Activated CD4-positive, alpha-beta T cell treated with anti-CD3 and anti-CD28 coated beads, Interleukin-10, Interleukin-2, amounts not matched to agents 100 ng/mL and 50 ng/mL, durations not matched to agents 16 hours and 8 hours (primary cell): ENCODE measurements at places on chromosomes 5 and 9.

GRCh38 chr9:125376261-125377226 lies 114.9 kb downstream of the GAPVD1 start:
- DNase-seq, result no peak

DNA sequence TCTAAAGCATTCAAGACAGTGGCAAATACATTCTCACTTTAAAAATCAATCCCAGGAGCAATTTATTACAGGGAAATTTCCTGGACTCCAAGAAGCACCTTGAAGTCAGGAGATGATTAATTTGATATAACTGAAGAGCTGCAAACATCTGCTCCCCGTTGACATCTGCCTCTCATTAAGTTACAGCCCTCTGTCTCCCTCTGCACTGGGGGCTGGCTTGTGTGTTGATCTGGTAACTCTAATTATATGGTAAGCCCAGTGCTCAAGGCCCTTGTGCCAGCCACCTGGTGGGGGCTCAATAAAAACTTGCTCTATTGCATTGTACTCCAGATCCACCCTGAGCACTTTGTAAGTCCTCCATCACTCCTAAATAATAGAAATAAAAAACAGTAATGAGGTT lies 131.1 kb upstream of the ZNF462 start:
- no peak for DNase-seq

- no peak for DNase-seq
Observed at GRCh38 chr9:33013962-33014664, 11.0 kb upstream of the DNAJA1 start.

DNA sequence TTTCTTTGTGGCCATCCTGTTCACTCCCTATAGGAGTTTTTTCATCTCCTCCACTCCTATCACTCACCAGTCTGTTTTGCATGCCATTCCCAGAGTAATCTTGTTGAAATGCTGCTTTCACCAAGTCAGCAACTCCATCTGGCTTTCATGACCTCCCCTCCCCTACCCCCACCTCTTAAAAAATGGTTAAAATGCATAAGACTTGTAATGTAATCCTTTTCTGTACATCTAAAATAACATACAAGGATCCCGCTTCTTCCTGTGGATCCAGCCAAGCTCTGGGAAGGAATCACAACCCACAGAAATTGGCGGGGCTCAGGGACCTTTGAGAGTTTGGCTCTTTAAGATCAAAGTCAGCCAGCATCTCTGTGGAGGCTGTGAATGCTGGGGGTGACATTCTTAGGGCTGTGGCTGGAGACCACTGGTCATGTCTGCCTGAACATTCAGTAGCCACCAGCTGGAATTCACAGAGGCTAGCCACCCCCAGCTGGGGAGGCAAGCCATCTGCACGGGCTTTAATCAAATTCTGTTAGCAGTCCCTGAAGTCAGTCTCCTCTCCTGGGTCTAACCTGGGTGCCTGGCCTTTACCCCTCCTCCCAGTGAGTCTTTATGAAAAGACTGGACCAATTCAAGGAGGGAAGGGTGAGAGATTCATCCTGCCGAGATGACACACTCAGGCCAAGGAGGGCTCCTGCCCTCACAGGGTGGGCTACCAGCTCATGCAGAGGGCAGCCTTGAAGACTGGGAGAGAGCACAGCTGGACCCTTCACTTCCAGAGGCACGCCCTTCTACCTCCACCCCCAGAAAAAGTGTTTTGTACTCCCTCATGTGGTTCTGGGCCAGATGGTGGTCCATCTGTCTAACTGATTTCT lies 132.9 kb downstream of the LIFR start:
- DNase-seq, result no peak

GRCh38 chr9:137453643-137454081 lies 5.5 kb downstream of the NSMF start:
- peak; percentile 78 for DNase-seq

GRCh38 chr5:178242416-178242815 lies 9.8 kb upstream of the PHYKPL start:
- no peak for DNase-seq

DNA sequence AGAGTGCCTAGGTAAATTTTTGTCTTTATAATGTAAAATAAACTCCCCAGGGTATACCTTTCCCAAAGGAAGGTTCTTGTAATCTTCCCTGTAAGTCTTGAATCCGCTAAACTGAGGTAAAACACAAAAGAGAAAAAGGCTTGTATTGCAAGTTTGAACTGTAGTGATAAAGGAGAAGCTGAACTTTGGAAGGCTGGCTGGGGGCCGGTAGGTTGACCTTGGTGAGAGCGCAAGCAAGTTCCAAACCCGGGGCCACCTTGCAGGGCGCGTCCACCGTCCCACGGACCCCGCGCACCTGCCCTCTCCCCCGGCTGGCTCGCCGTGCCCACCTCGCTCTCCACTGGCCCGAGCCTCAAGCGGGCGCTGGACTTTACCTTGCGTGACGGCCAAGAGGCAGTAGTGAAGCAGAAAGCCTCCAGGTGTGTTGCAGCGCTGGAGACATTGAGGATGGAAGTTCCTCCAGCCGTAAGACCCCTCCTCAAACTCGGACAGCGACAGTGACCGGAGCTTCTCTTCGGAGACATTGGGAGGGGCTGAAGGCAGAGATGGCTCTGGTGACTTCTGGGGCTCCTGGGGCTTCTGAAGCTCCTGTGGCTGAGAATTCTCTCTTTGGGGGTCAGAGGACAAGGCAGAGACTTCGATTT lies 428 bp downstream of the SLCO4C1 start:
- DNase-seq, result no peak

DNA sequence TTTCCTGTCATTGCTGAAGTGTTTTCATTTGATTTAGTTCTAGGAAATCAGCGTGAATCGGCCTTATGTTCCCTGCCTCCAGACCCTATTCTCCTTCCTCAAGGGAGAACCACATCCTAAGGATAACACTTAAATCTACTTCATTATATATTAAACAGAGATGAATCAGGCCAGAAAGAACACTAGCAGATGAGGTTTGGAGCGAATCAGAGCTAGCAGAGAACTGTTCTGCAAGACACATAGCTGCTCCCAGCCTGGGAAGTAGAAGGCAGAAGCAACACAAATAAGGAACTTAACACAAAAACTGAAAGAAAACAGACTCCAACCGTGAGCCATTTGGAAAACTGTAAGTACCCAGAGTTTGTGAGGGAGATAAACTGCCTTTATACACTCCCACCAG lies 718.2 kb downstream of the SEMA5A start:
- no peak for DNase-seq

- DNase-seq, result no peak
Observed at GRCh38 chr9:89448821-89449220, 49.1 kb downstream of the SEMA4D start.

DNA sequence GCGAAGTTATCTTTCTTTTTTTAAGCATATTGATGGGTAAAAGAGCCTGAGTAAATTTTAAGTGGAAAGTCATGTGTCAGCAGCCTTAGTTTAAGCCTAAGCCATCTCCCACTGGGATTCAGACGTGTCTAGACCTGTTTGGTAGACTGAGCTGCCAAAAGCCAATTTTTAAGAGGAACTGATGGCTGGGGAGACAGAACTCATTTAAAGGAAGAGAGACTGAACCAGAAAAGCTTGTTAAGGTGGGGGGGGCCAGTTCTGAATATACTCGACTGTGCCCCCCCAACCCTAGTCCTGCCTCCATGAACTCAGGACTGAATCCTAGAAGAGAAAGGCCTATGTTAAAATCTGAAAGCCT lies 58.3 kb upstream of the PLPP1 start:
- no peak for DNase-seq

DNA sequence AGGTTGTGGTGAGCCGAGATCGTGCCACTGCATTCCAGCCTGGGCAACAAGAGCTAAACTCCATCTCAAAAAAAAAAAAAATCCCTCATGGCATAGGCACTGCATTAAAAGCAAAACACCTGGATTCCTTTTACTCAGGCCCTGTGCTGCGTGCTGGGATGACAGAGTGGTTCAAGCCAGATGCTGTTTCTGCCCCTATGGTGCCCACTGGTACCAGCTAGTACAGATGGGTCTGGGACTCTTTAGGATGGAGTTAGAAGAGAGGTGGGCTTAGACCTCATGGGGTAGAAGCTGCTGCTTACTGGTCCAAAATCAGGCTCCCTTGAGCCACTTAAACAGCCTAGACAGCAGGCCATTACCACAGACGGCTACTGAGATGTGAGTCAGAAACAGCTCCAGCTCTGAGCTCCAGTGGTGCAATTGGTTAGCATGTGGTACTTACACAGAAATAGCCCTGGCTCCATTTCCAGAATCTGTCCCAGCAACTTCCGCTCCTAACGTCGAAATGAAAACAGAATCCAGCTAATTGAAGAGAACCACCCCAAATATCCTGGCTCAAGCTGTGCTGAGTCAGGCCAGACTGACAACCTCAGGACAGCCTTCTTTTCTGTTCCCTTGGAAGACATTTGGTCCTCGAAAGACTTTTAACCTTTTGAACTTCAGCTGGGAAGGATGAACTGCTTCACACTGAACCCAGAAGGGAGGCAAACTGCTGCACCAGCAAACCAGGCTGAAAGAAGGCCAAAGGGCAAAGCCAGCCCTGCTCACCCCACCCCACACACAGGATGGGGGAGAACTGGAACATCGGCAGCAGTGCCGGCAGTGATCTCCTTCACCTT lies 15.5 kb downstream of the C5orf15 start:
- no peak for DNase-seq

GRCh38 chr9:4590430-4591122 lies 71.5 kb upstream of the PLPP6 start:
- no peak for DNase-seq

DNA sequence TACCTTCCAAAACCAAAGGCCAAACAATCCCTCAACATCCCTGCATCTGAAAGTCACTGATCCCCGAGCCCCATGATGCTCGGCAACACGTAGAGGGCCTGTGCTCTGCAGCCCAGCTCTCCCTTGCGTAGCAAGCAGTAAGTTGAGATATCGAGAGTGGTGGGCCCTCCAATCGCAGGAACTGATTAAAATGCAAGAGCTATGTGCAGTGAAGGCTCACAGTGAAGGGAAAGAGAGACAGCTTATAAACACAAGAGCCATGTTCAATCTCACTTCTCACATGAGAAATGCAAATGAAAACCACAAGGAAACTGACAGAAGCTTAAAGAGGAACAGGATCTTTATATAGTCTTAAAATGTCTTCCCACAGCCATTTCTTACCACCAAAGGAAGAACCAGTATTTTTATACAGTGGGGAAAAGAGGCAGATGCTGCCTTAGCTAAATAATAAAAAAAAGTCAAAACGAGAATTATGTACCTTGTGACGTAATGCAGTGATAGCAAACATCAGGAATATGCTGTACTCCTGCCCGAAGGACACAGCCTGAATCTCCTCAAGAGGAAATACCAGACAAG lies 24.6 kb downstream of the TTF1 start:
- DNase-seq, result no peak

DNA sequence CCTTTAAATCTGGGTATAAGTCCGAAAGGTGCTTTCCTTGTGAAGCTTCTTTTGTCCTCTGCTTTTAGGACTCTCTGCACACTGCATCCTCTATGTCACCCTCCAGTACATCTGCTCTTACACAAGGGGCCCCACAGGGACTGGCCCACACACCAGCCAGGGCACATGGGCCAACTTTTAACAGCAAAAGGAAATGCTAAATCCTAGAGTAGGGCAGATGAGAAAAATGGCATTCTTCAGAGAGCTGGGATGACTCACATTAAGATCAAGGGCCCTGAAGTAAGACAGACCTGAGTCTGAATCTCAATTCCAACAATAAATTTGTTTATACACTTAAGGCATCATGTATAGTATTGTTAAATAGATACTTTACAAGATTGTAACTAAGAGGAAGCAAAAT lies 40.3 kb upstream of the CDKN2B start:
- DNase-seq, result no peak

DNA sequence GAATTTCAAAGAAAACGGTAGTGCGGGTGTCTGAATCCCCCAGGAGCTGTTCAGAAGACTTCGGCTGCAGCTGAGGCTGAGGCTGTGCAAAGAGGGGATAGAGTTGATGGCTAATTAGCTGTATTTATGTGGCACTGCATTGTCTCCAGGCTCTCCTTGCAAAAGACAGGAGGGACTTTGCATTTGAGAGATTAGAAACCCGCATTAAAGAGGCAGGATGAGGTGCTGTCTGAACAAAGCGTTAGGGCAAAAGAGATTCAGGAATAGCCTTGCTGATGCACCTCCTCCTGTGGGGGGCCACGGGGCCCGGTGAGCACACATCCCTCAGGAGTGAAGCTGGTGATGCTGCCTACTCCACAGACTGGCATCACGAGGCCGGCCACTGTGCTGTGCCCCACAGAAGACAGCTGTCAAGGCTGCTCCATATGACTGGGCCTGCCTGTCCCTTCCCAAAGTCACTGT lies 343.6 kb upstream of the DAP start:
- DNase-seq, result no peak

GRCh38 chr5:173530547-173530946 lies 85.9 kb downstream of the BOD1 start:
- DNase-seq, result no peak

DNA sequence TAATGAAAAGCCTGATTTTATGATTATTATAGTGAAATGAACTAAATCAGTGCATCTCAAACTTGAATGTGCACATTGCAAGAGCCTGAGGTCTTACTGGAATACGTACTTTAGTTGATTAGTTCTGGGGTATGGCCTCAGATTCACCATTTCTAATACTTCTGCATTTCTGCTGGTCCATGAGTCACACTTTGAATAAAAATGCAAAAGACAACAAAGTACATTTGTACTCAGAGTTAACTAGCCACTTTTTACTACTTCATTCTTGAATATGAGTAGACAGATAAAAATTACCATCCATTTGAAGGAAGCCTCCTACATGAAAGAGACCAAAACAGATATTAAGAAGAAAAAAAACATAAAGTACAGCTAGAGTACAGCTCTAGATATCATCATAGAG lies 27.1 kb upstream of the PRR16 start:
- no peak for DNase-seq

DNA sequence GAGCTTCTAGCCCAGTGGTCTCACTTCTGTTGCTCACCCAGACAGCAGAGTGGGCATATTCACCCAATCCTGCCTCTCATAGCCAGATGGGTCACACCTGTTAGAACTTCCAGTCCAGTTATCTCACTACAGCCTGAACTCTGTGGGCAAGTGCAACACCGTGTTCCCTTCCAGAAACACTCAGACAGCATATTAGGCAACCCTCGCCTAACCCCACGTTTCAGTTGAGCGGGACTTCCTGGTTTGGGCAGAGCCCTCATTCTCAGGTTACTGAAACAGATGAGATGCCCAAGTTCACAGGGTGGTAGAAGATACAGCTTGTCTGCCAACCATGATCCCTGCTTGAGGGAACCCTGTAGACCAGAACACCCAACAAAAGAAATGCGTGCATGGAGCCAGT lies 538.2 kb downstream of the CYLC2 start:
- DNase-seq, result no peak

DNA sequence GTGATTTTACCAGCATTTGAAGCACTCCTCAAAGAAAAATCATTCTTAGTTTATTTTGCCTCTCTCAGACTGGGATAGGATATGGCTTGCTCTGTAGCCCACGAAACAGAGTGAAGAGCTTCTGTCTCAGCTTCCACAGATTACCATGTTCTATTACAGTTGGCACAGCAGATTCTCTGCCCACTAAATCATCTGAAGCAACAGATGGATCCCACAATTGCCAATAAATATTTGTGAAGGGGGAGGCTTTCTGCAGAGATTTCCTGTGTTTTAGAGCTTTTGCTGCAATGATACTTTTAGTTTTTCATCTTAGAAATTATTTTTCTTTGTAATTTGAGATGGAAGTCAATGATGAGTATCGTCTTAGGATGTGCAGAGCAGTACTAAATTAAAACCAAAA lies 12.3 kb upstream of the MAP3K1 start:
- no peak for DNase-seq

- DNase-seq, result no peak
Observed at GRCh38 chr5:148063861-148064260, at the start of gene SPINK5. Gene SPINK5 (plus strand): TSS chr5:148063980. CDS start chr5:148064045, 65 bp downstream.
